Fibroblast of skin of right biceps (primary cell): ENCODE measurements at places on chromosomes 4 and X.

DNA sequence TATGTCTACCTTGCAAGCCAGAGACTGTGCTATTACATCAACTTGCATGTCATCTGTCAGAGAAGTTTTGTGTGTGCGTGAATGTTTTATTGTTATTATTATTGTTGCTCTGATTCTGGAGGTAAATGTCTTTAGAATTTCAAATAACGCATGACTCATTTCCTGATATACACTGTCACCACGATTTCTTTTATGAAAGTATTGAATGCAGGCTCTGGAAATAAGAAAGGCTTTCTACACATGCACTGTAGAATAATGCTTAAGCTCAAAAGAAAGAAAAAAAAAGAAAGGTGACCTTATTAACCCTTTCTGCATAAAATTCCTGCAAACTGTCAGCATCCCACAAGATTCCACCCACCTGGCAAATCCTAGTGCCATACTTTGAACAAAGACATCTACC is 632.9 kb downstream of the ZNF674 start:
- DNase-seq = no peak

DNA sequence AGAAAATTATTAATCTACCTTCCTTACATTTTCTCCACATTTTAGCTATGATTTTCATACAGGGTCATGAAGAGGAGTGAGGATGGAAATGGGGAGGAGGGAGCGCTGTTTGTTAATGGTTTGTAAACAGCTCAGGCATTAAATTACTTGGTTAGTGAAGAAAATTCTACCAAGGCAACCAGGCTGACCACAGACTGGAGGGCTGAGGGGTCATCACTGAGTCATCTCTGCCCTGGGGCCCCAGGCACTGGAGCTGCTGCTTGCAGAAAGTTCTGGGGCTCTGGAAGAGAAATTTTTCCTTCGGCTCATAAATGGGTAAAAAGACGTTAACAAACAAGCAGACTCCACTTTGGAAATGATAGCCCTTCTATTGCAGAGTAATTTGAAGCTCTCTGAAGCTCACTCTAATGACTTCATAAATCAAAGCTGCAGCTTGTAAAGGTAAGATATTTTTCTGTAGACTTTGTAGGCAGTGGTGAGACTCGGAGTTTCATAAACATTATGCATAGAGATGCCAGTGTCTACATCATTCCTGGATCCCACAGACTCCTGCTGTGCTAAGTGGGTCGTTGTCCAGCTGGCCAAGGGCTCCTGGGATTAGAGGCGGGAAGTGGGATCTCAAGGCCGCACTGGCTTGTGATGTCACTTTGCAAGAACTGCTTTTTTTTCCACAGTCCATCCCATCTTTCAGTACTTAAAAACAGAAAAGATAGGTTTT is 159.6 kb downstream of the PTTG2 start:
- DNase-seq = peak; percentile 64

DNA sequence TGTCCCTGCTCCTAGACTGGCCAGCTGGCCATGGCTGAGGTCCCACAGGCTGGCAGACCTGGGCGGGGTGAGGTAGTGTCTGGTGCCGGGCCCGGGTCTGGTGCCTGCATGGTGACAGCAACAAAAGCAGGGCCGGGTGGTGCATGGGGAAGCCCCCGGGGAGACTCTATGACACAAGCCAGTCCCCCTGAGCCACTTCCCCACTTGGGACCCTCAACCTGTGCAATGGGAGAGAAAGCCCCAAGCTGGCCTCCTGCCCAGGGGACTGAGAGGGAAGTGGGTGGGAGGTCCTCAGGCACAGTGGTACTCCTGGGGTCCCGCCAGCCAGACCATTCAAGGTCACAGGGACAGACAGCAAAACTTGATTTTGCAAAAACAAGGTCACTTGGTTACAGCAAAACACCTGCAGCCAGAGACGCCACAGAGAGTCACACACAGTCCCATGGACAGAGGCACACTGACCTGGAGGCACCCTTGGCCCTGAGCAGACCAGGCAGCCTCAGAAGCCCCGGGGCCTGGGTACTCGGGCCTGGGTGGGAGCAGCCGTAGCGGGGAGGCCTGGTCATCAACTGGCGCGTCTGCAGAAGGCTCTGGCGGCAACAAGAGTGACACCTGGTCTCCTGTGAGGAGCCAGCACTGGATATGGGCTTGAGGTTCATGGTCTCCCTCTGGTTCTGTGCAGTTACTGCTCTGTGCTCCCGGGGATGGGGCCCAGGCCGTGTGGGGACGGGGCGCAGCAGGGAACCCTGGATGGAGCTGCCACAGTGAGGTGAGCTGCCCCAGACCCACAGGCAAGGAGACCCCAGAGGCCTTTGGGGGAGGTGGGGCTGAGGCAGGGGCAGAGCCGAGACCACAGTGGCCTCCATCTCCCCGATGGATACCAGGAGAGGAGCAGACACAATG is 60.6 kb downstream of the HTRA3 start:
- DNase-seq = no peak

DNA sequence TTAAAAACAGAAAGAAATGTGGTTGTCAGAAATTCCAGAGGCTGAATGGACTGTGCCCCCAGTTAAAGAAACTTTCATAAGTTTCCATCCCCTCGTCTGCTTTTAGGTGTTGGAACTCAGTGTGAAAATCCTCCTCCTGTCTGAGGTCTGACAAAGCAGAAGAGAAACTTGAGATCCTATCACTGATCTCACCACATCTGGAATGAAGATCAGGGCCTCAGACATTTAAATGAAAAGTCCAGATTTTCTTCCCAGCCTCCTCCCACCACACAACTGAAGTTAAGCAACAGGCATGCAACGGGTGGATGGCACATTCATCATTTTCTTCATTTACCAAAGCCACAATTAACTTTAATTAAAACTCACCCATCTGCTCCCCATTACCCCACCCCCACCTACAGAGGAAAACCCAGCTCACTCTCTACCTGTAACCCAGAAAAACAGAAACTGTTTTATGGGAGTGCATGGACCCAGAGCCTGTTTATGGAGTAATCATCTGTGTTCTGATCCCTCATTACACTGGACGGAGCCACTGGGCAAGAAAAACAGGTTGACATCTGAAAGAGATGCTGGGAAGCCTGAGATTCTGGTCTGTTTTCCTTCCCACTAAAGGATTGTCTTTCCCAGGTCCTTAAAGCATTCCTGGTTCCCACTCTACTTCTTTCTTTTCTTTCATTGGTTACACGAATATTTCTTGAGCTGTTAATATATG is 58.1 kb upstream of the HOPX start:
- DNase-seq = peak; percentile 21

DNA sequence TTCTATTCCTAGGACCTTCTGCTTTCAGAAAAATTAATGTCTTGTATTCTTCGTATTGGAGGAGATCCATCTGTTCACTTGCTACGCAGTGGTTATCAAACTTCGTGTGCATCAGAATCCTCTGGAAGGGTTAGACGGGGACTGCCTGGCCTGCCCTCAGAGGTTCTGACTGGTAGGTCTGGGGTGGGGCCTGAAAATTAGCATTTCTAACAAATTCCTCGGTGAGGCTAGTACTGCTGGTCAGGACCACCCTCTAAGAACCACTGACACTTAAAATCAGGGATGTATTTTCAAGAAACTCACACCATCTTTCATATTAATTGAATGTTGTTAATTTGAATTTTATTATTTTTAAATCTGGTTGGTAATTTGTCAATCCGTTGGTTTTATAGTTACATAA is 63.0 kb downstream of the MAPK10 start:
- no peak for DNase-seq

DNA sequence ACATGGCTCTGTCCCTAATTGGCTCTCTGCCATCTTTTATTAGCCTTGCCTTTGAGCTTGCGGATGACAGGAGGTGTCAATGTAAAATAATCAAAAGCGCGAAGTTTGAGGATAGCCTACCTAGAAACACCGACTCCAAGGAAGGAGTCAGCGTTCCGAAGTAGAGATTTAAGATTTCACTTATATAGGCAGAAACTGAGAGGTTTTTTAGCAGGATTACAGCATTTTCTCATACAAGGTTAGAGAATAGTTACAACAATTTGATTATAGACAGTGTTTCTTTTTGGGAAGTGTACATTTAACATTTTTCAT is 499 bp upstream of the NFXL1 start:
- no peak for DNase-seq

DNA sequence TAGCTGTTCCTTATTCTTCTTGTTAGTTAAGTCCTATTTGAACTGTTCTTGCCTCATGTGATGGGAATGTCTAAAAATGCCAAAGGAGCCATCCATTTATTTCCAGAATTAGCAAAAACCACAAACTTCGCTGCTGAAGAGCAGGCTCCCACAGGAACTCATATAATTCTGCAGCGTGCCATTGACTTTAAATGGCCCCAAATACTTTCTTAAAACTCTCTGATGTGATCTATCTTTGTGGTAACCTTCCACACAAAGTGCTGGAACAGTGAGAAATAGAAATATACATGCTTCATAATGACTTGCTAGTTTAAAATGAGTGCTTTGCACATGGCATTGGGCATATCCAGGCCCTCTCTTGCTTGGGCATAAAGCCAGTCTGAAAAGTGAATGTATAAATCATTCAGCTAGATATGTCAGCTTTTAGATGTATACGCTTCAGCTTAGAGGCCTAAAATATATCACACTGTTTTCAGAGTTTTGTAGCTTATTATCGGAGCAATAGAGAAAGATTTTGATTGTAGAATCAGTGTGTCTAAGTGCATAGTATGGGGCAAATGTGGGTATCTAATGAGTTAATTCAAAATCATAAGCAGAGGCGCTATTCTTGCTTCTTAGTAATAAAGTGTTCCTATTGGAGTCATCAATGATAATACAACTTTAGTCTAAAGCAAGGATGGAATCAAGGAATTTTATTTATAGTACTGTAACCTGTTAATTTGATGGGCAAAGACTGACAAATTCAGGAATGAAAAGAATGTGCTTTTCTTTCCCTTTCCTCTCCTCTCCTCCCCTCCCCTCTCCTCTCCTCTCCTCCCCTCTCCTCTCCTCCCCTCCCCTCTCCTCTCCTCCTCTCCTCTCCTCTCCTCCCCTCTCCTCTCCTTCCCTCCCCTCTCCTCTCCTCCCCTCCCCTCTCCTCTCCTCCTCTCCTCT is 392.2 kb upstream of the ZFP42 start:
- DNase-seq = peak; percentile 97

- DNase-seq = no peak
These were observed 61.7 kb downstream of the MAML3 start for GRCh38 chr4:140092094-140092851.

DNA sequence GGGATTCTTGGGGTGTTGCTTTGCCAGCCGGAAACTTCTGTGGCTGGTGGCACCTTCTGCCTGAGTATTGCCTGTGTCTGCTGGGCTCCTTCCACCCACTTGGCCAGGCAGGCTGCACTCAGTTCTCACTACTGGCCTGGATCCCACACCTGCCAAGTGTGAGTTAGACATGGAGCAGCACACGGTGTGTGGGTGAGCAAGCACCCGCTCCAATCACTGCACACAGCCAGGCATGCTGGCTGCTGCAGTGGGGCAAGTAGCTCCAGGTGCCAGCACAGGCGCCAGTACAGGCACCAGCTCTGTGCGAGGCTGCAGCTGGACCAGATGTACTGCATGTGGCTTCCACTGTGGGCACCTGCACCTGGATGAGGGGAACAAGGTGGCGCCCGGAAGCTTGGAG is 23.9 kb downstream of the DCUN1D4 start:
- DNase-seq = no peak

DNA sequence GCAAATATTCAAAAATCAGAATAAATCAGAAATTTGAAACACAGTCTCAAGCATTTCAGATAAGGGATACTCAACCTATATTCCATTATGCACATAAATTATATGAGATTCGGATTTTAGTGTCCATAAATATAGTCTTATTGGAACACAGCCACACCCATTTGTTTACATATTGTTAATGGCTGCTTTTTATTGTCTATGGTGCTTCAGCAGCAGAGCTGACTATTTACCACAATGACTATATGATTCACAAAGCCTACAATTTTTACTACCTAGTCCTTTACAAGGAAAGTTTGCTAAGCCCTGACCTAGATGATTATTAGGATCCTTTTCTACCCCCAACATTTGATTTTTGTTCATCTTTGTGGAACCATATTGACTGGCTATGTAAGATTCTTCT is 63.9 kb downstream of the IL1RAPL1 start:
- DNase-seq = no peak

DNA sequence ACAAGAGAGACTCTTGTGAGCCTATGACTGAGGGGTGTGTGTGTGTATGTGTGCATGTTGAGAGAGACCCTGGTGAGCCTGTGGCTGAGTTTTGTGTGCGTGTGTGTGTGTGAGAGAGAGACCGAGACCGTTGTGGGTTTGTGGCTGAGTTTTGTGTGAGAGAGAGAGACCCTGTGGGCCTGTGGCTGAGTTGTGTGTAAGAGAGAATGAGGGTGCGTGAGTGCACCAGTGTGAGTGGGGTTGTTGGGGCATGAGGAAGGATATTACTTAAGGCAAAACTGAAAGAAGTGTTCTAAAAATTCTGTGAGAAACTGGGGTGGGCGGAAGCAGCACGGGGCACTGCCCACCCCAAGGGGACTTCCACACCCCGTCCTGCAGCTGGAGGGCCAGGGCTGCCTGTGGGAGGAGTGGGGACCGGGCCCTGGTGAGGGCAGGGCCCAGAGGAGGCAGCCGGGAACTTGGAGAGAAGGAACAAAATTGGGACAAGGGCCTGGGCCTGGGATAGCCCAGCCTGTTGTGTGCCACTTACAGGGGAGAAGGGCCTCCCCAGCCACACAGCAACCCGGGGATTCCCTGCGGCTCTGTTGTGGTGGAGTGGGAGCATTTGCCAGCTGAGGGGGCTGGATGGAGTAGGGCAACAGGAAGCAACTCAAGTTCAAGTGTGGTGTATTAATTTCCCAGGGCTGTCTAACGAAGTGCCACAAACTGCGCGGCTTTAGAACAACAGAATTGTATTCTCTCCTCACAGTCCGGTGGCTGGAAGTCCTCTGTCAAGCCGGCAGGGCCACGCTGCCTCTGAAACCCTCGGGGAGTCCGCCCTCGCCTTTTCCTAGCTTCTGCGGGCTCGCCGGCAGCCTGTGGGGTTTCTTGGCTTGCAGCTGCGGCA is 22.1 kb downstream of the TMEM131L start:
- DNase-seq = no peak

GRCh38 chrX:126165721-126166461 is at the start of gene DCAF12L2:
TSS of gene DCAF12L2 (minus strand) at chrX:126166289. CDS start at chrX:126165924, 365 bp downstream.
- DNase-seq = peak; percentile 34

DNA sequence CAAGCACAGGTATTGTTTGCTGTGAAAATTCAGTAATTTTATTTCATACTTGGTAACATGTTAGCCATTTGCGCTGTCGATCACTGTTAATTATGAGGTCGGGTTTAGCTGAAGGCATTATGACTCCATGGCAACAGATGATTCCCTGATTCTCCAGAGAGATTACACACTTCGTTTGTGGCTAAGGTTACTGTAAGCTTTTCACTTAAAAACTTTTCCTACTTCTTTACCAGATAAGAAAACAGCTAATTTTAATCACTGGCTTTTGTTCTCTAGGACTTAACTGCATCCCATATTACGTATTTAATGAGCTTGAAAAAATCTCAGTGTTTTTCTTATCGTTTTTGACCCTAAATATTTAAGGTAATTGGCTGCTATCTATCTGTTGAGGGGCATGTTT is 2.1 kb downstream of the GSTCD start:
- DNase-seq = peak; percentile 7

DNA sequence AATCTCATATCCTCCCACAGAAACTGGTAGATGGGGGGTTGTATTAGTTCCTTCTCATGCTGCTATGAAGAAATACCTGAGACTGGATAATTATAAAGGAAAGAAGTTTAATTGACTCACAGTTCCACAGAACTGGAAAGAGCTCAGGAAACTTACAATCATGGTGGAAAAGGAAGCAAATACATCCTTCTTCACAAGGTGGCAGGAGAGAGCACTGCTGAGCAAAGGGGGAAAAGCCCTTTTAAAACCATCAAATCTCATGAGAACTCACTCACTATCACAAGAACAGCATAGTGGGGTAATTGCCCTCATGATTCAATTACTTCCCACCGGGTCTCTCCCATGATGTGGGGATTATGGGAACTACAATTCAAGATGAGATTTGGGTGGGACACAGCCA is 250.5 kb upstream of the GPRIN3 start:
- DNase-seq = peak; percentile 2
